HuH-7.5 (cell line): ENCODE measurements at places on chromosomes 5 and 9.

DNA sequence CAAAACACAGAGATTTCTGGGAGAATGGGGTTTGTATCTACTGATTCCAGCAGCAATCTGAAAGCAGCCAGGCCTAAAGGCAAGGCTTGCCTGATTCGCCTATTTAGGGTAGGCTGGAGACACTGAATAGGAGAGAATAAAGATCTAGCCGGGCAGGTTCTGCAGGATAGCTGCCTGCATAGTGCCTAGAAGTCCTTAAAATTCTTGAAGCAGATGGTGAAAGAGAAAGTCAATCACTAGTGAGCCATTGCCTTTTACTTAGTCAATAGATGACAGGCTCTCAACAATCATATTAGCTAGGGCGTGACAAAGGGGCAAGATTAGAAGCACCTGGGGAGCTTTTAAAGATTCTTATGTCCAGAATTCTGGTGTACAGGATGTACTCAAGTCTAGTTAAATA, 522.7 kb downstream of the HTR1A start:
- no peak for DNase-seq

DNA sequence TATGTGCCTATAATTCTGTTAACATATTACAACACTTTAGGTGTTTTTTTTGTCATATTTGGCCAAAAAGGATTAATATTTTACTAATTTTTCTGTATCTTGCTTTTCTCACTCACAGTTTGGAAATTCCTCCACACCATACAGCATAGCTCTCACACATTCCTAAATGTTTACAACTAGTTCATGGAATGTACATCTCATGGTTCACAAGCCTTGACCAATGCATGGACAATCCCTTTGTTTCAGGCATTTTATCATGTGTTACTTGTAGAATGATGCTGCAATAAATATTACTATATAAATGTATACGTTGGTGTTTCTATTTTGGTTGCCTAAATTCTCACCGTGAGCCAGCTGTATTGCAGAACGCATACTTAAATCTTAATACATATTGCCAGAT, 80.5 kb upstream of the SPATA31C2 start:
- DNase-seq: no peak

DNA sequence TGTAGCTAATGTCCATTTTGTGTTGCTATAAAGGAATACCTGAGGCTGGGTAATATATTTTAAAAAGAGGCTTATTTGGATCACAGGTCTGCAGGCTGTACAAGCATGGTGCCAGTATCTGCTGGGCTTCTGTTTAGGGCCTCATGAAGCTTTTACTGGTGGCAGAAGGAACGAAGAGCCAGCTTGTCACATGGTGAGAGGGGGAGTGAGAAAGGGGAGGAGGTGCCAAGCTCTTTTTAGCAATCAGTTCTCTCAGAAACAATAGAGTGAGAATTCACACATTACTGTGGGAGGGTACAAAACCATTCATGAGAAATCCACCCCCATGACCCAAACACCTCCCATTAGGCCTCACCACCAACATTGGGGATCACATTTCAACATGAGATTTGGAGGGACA, 340.9 kb downstream of the RASEF start:
- DNase-seq: no peak

DNA sequence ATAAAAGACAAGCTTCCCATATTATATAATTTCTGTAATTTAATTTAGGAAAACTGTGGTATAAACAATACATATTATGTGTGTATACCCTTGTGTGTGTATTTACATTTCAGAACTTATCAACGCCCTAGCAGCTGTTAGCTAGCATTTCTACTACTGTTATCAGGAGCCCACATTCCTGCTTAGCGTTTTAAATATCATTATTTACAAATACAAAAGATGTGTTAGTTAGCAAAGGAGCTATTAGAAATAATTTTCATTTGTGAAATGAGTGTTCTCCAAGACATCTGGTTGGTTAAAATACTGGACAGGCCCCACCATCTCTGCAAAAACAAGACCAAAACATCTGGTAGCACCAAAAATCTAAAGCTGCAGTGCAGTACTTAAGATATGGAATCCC, 48.0 kb downstream of the EPB41L4A start:
- DNase-seq: no peak

GRCh38 chr5:35828082-35828598, 28.6 kb upstream of the IL7R start:
- DNase-seq: no peak

DNA sequence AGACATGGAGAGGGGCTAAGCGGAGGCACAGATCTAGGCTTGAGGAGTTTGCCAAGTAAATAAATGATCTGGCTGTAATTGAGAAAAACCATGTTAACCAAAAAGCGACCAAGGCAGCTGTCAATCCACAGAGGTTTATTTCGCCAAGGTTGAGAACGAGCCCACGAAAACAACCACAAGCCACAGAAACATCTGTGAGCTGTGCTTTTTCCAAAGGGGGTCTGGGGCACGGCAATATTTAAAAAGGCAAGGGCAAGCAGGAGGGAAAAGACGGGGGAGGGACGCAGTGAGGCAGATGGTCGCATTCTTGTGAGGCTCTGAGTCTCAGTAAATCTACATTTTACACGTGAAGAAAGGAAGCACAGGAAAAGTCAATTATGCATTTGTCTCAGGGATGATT, 25.4 kb downstream of the CCT5 start:
- no peak for DNase-seq

DNA sequence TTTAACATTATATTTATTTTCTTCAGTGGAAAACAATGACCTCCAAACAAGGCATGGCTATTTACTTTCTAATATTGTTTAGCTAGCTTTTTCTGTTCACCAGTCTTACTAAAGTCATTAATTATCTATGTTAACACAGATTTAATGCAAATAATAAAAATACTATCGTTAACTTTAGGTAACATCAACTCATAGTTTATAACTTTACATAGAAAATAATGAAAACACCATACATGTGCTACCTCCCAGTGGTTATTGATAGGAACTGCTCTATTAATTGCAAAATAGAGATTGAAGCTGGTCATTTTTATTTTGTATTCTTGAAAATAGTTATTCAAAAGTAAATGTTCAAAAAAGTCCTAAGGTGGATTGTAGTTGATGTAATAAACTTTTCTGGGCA, 78.3 kb upstream of the HCN1 start:
- no peak for DNase-seq

GRCh38 chr5:106454651-106455415, 1215.9 kb downstream of the EFNA5 start:
- no peak for DNase-seq

DNA sequence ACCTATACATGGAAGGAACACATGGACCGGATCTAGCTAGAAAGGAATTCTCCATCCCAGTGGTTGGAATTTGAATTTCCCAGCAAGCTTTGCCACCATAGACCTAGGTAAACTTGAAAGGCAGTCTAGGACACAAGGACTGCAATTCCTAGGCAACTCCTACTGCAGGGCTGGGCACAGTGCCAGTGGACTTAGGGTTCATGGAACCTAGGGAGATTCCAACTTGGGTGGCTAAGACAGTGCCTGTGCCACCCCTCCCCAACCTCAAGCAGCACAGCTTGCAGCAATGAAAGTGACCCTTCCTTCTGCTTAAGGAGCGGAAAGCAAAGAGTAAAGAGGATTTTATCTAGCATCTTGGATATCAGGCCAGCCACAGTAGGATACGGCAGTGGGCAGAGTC, 663.3 kb downstream of the ELAVL2 start:
- no peak for DNase-seq
